ENCODE measurements at places on chromosomes 6 and 20. TPM values are rescaled to one million over a fixed set of nuclear protein-coding genes. Genes with fewer than 3 reads are reported as not detected.

Gene PLCB1
- polyA plus RNA-seq, result 3.0 TPM

Gene CTAGE9
- not detected for polyA plus RNA-seq

Gene SLC22A23
- polyA plus RNA-seq, result 12.5 TPM

Gene POLR3F
- 5.0 TPM for polyA plus RNA-seq

Gene EEF1A2
- polyA plus RNA-seq, result 7.3 TPM

Gene SOBP
- polyA plus RNA-seq, result 0.84 TPM

Gene CLVS2
- polyA plus RNA-seq, result not detected

Gene CDH26
- polyA plus RNA-seq, result 2.6 TPM

Gene RAMACL
- polyA plus RNA-seq, result 0.16 TPM

Gene NOX3
- not detected for polyA plus RNA-seq

Gene GPSM3
- 4.6 TPM for polyA plus RNA-seq

Gene HLA-A
- polyA plus RNA-seq, result 197 TPM

Gene ATG5
- 9.1 TPM for polyA plus RNA-seq

Gene TRIM10
- not detected for polyA plus RNA-seq

Gene TBC1D7
- polyA plus RNA-seq, result 16.9 TPM

All from esophagus (tissue), 2 donors.